ENCODE measurements at places on chromosomes 2 and 18. TPM values are rescaled to one million over a fixed set of nuclear protein-coding genes. Genes with fewer than 3 reads are reported as not detected.

The ZDBF2 gene
- 6.9 TPM for total RNA-seq

The UCN gene
- total RNA-seq = not detected

The TM4SF20 gene
- total RNA-seq = not detected

The SPOPL gene
- 6.4 TPM for total RNA-seq

The TMEM131 gene
- 7.4 TPM for total RNA-seq

The AKAIN1 gene
- not detected for total RNA-seq

The LAMA1 gene
- total RNA-seq = 0.31 TPM

The SATB2 gene
- not detected for total RNA-seq

The XRCC5 gene
- total RNA-seq = 292 TPM

The PLEKHH2 gene
- 2.1 TPM for total RNA-seq

The ELOA2 gene
- not detected for total RNA-seq
